ENCODE measurements at places on chromosomes 1 and 21. TPM values are rescaled to one million over a fixed set of nuclear protein-coding genes. Genes with fewer than 3 reads are reported as not detected.

Gene PM20D1
- total RNA-seq: 0.21 TPM

Gene WNT3A
- total RNA-seq: 0.09 TPM

Gene CYYR1
- total RNA-seq: not detected

DNA sequence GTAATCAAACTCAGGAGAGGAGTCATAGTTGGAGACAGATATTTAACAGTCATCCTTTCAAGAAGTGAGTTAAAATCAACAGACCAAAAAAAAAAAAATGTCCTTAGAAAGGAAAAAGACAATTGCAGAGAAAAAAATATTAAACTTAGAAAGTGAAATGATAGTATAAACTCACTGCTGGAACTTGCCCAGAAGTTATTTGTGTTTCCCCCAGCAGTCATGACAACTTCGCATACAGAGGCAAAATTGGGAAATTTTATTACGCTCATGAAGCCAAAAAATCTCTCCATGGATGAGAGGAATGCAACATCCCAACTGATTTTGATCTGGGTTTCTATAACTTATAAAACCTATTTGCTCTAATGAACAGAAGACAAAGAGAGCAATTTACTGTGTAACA is 198.2 kb downstream of the LRRC7 start:
- no peak overlapping the region for H3K4me3 ChIP-seq
- H3K4me1 ChIP-seq: no peaks in the 10 kb centered on the region

- no peaks in the 10 kb centered on the region for H3K27me3 ChIP-seq
- no peaks in the 10 kb centered on the region for H3K4me1 ChIP-seq
- H3K36me3 ChIP-seq: no peaks in the 10 kb centered on the region
- no peak overlapping the region for H3K27ac ChIP-seq
- no peak for DNase-seq
Observed at GRCh38 chr1:173173388-173173787, 33.7 kb downstream of the TNFSF4 start.

GRCh38 chr1:210800301-210800700 is 333.6 kb downstream of the KCNH1 start:
- no peaks in the 10 kb centered on the region for H3K4me1 ChIP-seq
- H3K4me3 ChIP-seq: no peak overlapping the region
- DNase-seq: no peak
- no peaks in the 10 kb centered on the region for H3K27me3 ChIP-seq

DNA sequence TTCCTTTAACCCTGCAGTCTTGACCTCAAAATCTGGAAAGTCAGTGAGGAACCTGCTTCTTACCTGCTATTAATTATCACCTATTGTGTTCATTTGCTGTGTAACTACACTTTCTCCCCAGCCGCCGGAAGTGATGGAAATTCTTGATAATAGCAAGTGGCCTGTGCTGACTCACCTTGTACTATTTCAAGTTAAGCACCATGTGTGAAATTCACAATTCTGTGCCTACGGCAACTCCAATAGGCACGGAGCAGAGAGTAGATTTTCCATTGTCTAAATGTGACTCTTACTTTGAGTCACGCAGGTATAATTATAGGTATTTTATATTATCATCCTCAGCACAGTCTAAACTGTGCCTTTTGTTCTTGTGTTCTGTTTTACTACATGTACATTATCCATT is 466.8 kb downstream of the KIF26B start:
- no peaks in the 10 kb centered on the region for H3K36me3 ChIP-seq
- DNase-seq: no peak
- H3K27ac ChIP-seq: no peak overlapping the region
- H3K4me3 ChIP-seq: no peak overlapping the region
- no peaks in the 10 kb centered on the region for H3K4me1 ChIP-seq

All from Caco-2 (cell line).